NCI-H2029 (cell line): ENCODE measurements at places on chromosomes 16 and 17.

DNA sequence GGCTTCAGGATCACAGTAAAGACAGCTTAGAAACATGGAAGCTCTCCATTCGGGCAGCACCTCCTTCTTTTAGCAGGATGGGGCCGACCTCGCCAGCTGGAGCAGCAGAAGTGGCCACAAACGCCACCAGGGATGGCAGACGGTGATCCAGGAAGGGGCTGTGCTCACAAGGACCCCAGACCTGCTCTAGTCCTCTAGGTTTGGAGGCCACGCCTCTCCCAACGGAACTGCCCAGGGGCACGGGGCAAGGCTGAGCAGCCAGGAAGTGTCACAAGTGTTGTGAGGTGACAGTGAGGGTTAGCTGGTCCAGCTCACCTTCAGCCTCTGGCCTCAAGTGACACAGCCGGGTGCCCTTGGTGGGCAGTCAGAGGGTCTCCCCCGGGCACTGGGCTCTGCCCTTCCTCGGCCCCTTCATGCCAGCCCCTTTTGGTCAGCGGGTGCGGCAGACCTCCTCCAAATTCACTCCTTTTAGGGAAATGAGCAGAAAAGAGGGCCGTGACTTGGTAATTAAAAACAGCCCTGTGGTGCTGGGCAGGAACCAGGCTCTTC, 20.4 kb downstream of the CEP295NL start:
- DNase-seq: no peak

GRCh38 chr16:6125483-6126259, 1028.1 kb upstream of the EEF2KMT start:
- no peak for DNase-seq

GRCh38 chr16:85203462-85203813, 91.2 kb upstream of the CIBAR2 start:
- DNase-seq: no peak

DNA sequence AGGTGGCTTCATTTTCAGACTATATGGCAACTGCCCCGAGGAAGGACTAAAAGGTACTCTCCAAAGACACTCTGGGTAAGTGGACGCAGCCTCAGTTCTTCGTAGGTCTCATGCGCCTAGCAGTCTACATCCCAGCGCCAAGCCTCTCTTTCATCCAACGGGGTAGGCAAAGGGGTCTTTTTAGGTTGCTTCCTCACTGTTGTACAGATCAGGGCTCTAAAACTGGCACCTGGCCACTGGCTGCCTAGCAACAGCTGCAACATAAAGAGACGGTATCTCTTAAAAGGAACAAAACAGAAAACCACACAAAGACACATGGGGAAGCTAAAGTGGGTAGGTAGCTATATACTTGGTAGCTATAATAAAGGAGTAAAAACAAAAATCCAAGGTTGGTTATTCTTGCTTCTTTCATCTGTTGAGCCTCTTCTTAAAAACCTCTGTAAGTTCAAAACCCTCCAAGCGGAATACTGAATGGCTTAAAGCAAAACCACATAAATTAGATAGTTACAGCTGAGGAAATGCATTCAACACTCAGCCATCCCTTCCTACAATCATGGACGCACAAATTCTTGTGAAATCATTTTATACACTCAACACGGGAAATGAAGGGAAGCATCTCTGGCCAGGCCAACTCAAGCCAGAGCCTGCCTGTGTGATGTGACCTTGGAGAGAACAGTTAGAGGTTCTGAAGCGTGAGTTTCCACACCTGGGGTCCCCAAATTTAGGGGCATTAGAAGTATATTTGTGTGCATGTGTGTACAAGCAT, 22.7 kb downstream of the CYTH1 start:
- peak; percentile 84 for DNase-seq

DNA sequence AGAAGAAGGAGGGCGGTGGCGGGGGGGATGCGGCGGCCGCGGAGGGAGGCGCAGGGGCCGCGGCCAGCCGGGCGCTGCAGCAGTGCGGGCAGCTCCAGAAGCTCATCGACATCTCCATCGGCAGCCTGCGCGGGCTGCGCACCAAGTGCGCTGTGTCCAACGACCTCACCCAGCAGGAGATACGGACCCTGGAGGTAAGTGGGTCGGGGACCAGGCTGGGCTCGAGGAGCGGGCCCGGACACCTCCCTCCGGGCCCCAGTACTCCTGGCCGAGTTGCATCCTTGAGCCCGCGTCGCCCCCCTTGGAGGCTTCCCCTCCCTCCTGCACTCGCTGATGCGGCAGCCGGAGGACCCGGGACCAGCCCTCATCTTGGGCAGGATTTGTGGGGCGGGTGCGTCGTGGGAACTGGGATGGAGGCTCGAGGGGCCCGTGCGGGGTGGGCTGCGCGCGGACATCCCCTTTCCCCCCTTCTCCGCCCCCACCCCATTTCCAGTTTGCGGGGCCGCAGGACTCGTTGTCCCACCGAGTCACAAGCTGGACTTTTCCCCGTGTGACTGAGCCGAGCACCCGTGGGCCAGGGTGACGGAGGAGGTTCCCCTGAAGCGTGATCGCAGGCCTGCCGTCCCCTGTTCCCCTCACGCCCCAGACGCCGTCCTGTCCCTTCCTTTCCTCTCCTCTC, 572 bp downstream of the KSR1 start:
- DNase-seq: no peak

- no peak for DNase-seq
These were observed 2.7 kb downstream of the SHCBP1 start for GRCh38 chr16:46618516-46618915.

DNA sequence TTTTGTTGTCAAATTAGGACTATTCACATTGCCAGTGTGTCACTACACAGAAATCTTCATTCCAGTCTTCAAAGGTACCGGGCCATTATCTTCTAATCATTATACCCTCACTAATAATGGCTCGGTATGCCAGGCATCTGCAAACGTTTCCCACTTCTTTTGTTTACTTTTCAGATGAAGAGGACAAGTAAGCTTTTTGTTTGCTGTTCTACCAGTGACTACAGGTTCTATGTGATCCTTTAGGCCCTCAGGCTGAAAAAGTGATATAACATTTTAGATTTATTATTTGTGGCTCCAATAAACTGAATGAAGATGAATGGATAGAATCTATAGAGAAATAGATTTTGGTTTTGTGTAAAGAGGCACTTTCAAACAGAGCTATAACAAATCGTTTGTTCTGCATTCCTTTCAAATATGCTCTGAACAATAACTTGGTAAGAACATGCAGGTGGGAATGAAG, 403 bp upstream of the KRTAP3-1 start:
- DNase-seq: no peak

- DNase-seq: no peak
These were observed 174.3 kb upstream of the NLRP1 start for GRCh38 chr17:5758651-5759050.

DNA sequence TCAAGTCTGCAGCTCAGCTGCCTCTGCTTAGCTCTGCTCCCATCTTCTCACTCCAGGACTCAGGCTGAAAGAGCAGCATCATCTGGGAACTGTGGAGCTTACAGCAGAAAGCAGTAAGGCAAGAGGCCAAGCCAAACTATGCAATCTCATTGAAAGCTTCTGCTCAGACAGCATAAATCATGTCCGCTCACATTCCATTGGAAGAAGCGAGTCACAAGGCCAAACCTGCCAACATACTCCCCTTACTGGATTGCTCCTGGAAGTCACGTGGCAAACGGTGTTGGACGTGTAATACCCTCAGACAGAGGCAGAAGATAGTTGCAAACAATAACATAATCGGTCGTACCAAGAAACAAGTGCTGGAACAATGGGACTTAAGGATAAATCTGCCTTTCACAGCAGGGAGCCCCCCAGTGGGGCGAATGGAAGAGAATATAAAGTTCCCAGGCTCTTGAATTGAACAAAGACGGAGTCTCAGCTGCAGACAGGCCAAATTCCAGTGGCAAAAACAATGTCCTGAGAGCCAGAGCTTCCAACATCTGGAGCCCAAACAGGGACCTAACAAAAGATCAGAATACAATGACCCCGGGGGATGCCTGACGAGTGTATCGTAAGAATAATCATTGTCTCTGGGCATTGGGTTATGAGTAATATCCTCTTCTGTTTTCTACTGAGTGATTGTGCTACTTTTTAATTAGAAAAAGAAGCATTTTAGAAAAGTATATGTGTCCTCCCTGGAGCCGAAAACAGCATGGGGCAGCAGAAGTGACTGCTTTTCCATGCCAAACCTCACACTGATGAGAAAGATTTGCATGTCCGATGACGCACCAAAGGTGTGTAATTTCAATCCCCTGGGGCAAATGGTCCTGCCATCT, 68.4 kb downstream of the CMC2 start:
- DNase-seq: no peak

GRCh38 chr17:41772218-41772585, 14.3 kb downstream of the JUP start:
- DNase-seq: no peak

GRCh38 chr16:15949210-15950160, at the start of gene ABCC1:
ABCC1 (plus strand) TSS chr16:15949616; CDS start chr16:15949752, 136 bp downstream.
- DNase-seq: no peak

GRCh38 chr17:1323336-1323735, 43.9 kb downstream of the TRARG1 start:
- no peak for DNase-seq

DNA sequence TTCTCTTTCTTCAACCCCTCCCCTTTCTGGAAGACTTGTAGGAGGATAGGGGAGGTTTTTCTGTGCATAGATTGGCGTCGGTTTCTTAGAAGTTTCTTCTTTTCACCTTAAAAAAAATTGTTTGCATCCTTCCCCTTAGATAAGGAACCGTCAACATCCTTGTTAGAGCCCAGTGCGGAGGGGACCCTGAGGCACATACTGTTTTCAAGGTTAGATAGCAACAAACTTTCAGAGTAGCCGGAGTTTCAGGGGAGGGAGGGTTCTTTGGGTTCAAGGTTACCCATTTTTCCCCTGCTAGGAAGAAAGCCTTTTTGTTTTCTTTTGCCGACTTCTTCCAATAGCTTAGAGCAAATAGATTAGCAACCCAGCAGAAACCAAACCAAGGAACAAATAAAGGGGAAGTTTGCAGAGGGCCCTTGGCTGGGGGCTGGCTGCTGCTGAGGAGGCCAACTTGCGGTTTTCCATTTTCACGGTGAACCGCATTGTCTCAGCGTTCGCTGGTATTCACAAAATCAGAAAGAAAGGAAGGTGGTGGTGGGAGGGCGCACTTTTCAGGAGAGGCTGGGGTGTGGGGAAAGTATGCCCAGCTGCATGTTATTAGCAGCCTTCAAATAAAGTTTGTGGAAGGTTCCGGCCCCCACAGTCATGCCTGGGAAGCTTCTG, 28.8 kb downstream of the MSI2 start:
- no peak for DNase-seq

DNA sequence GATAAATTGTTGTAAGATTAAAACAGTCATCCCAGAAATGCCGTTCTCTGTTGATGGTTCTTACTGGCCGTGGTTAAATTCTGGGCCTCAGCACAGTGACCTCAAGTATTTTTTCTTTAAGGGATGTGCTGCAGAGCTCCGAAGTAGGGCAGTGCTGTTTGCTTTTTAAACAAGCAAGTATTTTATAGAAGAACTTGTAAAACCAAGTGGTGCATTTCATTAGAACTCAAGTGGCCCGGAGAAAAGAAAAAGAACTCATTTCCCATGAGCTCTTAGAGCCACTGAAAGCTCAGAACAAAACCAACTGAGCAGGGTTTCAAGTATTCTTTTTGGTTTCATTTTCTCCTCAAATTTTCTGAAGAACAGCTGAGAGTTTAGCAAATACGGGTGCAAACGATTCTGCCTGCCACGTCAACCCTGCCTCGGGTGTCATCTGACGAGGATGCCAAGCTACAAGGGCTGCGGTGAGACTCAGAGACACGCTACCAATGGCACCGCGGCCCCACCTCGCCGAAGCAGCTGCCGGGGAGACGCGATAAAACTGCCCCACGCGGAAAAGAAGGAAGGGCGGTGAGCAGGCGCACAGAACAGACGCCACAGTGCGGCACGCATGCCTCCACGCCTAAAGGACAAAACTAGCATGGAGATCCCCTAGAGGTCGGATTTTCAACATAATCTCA, 6.3 kb downstream of the LMF1 start:
- peak; percentile 33 for DNase-seq

DNA sequence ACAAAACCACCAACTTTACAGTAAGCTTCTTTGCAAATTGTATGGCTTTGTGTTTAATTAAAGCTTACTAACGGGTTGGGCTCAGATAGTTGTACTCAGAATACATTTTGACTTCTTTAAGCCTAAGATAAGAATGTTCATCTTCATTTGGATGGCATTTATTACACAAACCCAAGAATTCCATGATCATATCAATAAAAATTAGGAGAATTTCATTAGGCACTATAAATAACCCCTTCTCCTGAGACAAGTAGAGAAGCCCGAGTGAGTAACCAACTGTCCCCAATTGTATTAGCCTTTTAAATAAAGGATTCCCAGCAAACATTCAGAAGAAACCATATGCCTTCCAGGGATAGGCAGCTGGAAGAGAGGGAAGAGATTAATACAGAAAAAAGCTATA, 504.7 kb downstream of the KCNJ2 start:
- no peak for DNase-seq

DNA sequence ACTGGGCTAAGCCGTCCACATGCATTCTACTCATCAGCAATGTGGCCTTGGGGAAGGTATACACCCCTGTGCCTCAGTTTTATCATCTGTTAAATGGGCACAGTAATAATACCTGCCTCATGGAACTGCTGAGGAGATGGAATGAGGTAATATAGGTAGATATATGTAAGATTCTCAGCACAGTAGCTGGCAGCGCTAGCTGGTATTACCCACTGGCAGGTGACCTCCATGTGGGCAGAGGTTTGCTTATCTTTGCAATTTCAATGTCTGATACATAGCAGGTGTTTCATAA, 1.2 kb upstream of the SGCA start:
- no peak for DNase-seq

DNA sequence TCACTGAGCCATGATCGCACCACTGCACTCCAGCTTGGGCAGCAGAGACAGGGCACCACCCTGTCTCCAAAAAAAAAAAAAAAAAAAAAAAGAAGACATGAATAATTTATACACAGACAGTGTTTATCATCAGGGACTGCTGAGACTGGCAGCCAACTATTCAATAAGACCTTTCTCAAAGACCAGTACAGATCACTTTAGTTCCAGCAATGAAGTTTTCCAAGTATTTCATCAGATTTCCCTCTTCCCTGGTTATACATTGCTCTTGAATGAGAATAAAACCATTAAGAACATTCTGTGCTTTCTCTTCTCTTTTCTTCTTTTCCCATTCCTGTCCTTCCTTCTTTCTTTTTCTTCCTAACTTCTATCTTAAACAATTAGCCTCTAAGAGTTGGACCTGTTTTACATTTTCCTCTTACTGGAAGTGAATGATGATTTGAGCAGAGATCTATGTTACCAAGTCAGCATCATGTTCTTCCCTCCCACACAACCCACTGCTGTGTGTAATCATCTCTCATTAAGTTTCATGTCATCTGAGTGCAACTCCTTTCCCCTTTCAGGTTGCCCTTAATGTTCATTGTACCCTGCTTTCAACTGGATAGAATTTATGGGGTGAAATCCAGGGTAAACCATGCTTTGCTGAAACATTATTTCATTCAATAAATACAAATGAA, 35.9 kb upstream of the SMIM36 start:
- no peak for DNase-seq

GRCh38 chr17:68600067-68600930, 868 bp downstream of the FAM20A start:
- DNase-seq: no peak

- peak; percentile 64 for DNase-seq
These were observed 78.1 kb upstream of the TOB1 start for GRCh38 chr17:50944054-50944901.
